ENCODE measurements at places on chromosomes 6 and 20.

- no peak for DNase-seq
These were observed 41.4 kb downstream of the KIZ start for GRCh38 chr20:21167261-21167660.

DNA sequence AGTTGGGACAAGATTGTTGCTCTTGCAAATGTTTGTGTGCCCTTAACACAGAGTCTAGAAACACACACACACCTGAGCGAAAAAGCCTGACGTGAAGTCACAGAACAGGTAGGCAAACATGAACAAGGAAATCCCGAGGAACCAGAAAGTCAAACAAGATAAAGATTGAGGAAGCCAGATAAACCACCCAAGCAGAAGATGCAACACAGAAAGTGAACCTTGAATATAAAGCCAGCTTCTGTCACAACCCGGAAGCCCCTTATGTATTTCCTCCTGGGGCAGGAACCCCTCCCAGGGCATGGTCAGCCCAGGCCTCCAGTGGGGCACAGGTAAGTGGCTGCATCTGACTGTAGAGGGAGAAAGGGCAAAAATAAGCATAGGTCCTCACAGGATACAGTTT, 158.2 kb upstream of the SUPT3H start:
- no peak for DNase-seq

DNA sequence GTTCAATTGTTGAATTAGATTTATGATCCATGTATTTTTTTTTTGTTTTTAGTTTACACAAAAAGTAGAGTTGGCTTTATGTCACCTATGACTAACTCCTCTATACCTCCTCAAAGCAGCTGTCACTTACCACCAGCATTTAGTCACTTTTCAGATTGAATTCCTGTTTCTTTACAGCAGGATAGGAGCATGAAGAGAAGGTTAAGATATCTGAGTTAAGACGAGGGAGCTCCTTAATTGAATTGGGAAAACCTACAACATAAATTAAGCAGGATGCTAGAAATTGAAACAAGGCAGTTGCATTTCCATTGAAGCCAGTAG, 237.2 kb downstream of the FARS2 start:
- no peak for DNase-seq

DNA sequence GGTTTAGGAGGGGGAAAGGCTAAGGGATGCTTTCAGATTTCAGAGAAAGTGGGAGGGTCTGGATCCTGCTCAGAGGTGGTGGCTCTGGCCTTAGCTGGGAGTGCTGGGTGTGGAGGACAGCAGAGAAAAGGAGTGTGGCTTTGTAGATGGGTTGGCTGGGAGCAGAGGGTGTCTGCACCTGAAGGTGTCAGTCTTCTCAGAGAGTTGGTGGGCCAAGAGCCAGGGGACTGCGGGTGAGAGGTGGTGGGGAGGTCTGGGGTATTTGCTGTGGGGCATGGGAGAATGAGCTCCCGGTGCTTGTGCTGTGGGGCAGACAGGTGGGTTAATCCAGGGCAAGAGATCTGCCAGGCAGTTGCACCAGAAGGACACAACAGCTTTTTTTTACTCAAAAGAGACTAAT, 67.4 kb downstream of the TOX2 start:
- no peak for DNase-seq

DNA sequence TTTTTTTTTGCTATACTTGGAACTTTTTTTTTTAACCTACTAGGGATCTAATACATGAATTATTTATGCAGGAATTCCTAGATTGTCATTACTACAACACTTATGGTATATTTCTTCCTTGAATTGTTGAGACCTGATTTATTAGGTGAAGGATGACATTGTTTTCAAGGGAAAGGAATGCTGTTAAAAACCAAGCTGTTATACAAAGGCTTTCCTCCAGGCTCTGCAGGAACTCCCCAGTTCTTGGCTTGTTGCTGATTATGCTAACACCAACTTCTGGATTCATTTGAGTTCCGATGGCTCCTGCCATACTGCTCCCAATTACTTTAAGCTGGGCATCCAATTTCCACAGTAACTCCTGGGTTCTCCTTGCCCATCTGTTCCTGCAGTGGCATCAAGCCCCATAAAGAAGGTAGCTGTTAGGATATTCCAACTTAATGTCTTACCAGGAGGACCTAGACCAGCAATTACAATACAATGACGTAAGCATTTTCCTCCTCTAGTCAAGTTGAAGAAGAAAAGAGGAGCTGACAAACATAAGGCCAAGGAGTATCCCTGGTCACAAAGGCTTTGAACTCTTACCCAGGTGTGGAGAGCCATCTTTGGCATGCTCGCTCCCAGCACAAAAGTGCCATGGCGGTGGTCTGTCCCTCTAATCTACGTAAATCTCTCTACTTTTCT, 215.9 kb upstream of the AGPAT4 start:
- no peak for DNase-seq

- no peak for DNase-seq
These were observed 1492.5 kb downstream of the HACE1 start for GRCh38 chr6:103367212-103367611.
